ENCODE measurements at places on chromosomes 1 and 21.

DNA sequence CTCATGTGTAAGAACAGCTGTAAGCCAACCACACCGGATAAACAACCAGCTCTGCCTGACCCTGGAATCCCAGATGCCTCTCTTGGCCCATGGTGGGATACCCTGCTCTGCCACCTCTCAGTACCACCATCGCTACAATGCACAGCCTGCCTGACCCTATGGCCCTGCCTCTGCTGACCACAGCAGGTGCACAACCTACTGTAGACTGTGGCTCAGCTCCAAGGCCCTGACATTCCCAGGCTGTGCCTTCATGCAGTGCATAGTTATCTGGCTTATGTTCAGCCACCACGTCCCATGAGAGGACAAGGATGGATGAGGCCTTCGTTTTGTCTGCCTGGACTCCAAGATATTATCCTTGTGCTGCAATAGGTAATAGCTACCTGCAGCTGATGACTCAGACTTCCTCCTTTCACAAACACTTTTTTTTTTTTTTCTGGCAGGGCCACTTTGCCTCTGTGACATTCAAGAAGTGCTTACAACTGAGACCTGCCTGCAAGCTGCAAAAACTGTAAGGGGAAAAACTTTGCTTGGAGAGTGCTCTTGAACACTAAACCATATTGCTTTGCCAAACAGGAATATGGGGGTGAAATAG lies 177.7 kb downstream of the URB2 start:
- DNase-seq, result no peak

- no peak for DNase-seq
Observed at GRCh38 chr1:151504759-151505158, 6.4 kb upstream of the CGN start.

DNA sequence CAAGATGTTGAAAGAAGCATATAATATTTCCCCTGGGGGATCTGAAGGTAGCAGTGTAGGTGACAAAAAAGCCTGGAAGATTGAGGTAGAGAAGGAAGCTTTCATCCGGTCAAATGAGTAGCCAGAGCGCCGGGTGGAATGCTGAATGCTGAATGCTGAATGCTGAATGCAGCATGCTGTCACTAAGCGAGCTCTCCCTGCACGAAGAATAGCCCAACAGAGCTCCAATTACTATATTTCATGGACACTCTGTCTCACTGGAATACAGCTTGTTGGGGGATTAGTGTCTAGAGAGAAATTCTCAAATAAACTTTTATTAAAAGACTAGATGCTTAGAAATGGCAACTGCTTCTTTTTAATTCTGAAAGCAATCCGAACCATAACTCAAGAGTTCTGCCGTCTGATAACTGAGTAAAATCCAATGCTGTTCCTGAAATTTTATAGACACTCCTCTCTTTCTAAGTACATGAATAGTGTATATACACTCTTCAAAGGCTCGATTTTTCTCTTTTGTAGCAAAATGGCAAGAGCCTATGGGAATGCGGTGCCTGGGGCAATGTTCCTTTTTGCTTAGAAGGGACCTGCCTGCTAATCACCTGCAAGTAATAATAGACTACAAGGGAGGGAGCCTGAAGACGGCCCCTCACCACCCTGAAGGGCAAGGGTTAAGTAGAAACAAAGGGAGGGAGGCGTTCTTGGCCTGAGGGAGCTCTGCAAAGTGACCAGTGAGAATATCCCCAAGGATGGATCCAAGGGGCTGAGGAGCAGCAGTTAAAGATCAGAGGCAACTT lies 203.7 kb upstream of the ESRRG start:
- no peak for DNase-seq

- DNase-seq, result peak; percentile 63
Observed at GRCh38 chr1:217089361-217090014, 366.3 kb upstream of the ESRRG start.

DNA sequence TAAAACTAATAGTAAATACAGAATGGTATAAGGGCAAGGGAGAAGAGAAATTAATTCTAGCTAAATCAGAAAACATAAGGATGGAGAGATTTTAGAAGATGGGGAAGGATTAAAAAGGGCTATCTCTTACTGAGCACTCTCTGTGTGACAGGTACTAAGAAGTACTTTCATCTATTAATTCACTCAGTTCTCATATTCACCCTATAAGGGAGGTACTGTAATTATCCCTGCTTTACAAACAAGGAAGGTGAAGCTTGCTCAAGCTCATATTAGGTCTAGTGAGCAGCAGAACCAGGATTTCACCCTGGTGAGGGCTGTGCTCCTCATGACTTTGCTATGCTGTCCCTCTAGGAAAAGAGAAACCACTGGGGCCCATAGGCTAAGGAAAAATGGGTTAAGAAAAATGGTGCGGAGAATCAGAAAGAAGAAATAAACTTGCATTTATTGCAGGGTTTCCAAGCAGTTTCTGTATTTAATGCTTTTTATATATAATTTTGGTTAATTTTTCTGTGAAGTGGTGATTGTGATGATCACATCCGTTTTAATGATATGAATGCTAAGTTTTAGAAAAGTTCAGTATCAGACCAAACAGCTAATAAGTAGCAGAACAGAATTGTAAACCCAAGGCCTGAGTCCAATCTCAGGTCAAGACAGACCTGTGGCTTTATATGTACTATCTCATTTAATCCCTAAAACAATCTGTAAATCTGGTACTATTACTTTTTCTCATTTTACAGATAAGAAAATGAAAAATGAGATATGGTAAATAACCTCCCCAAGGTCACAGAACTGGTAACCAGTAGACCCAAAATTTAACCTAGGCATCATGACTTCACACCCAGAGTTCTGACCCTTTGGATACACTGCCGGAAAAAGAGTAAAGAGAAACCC lies 1.7 kb downstream of the PCNX2 start:
- DNase-seq, result no peak

GRCh38 chr1:156910309-156910782 lies 10.1 kb upstream of the LRRC71 start:
- peak; percentile 26 for DNase-seq

- no peak for DNase-seq
Observed at GRCh38 chr1:95561346-95561745, 327.3 kb downstream of the RWDD3 start.

DNA sequence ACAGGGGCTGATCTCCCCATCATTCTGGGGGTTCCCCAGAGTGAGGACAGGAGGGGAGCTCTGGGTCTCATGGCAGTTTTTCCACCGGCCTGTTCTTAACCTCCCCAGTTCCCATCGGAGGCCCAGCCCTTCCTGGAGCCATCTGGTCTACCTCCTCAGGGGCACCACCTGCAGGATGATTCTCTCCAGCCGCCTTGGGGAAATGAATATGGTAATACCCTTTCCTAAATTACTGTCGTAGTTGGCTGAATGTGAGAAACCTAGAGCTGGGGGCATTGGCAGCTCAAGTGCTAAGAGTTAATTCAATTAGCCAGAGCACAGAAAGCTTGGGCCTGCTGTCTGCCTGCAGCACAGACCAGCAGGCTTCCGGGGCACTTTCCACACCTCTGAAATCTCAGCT lies 64.9 kb downstream of the TAS1R2 start:
- DNase-seq, result no peak

- peak; percentile 82 for DNase-seq
Observed at GRCh38 chr1:3577300-3577699, 34.0 kb downstream of the MEGF6 start.

- no peak for DNase-seq
Observed at GRCh38 chr1:234776256-234776875, 166.4 kb upstream of the IRF2BP2 start.

DNA sequence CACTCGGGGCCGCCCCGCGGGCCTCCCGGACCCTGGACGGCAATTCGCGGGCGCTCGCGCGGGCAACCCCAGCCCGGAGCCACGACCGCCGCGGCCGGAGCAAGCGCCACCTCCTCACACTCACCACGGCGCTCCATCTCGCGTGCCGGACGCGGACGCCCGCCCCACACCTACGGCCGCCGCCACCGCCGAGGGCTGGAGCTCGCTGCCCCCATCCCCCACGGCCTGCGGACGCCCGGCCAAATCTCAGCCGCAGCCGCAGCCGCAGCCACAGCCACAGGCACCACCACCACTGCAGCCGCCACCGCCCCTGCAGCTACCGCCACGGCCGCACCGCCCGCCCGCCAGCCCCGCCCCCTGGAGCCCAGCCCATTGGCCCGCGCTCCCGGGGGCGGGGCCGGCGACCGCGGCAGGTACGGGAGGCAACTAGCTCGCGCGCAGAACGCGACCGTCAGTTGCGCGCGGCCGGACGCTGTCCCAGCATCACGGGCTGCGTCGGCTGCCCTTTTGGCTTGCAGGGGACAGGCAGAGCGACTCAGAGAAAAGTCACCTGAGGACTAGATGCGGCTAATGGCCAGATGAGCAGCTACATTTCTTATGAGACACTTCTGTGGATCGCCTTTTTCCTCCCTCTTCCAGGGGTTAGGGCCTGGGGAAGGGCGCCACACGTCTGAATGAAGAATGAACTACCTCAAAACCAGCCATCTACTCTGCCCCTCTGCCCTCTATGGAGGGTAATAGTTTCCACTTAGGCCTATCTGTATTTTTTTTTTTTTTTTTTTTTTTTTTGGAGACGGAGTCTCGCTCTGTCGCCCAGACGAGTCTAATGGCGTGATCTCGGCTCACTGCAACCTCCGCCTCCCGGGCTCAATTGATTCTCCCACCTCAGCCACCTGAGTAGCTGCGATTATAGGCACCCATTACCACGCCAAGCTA lies at the start of gene ARHGAP29:
TSS of gene ARHGAP29 (minus strand) at position 294 of the 936 bp plus-strand sequence. CDS start 5,973 bp downstream, outside the sequence.
- DNase-seq, result peak; percentile 75

DNA sequence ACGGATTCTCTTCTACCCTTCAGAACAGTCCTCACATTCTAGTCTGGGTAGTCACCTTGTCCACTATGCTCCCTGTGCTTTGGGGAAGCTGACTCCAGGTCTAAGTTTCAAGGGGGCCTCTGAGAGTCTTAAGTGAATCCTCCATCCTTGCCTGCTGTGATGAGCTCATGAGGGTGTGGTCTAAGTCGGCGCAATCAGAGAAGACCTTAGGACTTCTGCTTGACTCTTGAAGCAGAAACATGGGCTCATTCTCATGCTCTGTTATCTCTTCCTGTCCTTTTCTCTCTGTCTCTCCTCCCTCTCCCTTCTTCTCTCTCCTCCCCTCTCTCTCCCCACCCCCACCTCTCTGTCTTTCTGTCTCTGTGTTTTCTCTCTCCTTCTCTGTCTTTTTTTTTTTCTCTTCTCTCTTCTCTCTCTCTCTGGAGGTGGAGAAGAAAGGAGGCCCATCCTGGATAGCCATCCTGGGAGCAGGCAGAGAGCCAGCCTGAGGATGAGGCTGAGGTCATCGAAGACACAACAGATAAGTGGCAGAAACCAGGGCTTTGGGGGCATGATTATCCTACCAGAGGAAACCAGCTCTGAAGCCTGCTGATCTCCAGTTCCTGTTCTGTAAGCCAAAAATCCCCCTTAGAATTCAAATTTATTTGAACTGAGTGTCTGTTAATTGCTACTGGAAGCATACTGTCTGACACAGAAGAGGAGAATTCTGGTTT lies 245.6 kb downstream of the SIPA1L2 start:
- DNase-seq, result no peak

GRCh38 chr1:220045356-220046051 lies 801 bp downstream of the EPRS1 start:
- DNase-seq, result no peak

- no peak for DNase-seq
Observed at GRCh38 chr1:43495204-43495603, 35.5 kb upstream of the PTPRF start.

DNA sequence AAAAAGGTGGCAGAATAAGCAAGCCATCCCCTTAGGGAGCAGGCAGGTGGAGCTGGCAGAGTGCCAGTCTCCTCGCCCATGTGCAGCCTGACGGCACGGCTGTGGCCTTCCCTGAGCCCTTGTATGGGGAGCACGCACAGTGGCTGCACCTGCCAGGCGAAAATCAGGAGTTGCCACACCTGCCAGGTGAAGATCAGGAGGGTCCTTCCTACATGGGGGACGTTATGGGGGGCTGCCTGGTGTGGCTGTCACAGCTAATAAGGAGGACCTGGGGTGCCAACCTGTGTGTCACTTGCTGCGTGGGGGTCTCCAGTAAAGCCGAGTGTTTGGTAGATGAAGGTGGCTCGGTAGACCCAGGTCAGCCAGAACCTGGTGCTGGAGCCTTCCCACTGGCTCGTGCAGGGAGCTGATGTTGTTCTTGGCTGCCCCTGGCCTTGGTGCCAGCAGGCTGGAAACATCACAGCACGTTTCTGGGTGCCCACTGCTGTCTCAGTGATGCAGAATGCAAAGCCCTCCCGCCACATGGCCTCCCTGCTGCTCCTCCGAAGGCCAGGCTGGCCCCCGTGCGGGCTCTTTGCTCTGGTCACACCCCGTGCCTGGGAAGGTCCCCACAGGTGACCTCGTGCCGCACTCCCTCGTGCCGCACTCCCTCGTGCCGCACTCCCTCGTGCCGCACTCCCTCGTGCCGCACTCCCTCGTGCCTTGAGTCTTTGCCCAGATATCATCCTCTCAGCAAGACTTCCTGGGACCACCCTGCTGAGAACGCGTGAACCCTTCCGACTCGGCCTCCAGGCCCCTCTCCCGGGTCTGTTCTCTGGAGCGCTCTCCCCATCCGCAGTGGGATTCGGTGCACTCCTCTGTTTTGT lies 55.4 kb downstream of the SLC37A1 start:
- no peak for DNase-seq

GRCh38 chr1:26797627-26798026 lies 9.9 kb downstream of the PIGV start:
- DNase-seq, result peak; percentile 45

- DNase-seq, result no peak
Observed at GRCh38 chr1:218584418-218585155, 239.5 kb downstream of the TGFB2 start.

DNA sequence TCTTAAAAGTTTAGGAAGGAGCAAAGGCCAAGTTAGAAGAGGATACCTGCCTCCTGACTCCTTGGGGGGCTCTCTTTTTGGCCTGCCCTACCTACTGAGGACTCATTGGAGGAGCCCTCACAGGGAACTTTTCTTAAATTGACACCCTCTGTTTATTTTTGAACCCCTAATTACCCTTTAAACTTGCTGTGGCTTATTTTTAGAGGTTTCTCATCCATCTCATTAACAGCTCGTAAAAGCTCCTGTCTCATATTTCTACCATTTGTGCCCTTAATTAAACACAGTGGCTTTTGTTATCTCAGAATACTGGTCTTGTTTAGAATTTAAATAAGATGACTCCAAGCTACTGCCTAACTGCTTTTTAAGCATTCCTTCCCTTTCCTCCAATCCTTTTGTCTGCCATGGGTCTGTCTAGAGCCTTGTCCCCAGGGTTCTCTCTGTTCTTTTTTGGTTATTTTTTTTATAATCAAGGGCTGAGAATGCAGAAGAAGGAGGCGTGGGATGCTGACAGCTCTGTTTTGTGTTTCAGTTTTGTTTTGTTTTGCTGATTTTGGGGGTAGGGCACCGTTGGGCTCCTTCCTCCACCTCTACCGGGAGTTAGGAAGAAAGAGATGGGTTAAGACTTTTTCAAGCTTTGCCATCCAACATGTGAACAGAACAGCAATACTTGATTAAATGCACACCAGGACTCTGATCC lies 78.0 kb downstream of the SYT6 start:
- no peak for DNase-seq

GRCh38 chr1:64043288-64043687 lies 160.1 kb upstream of the UBE2U start:
- peak; percentile 46 for DNase-seq

- DNase-seq, result no peak
Observed at GRCh38 chr1:222706815-222707214, 5.5 kb downstream of the AIDA start.

- DNase-seq, result no peak
Observed at GRCh38 chr1:219837994-219838294, 90.4 kb downstream of the SLC30A10 start.

- DNase-seq, result peak; percentile 50
Observed at GRCh38 chr1:33424205-33424604, 6.7 kb downstream of the PHC2 start.

- no peak for DNase-seq
Observed at GRCh38 chr1:6831366-6831765, 46.1 kb downstream of the CAMTA1 start.

- DNase-seq, result peak; percentile 90
Observed at GRCh38 chr1:159960721-159961381, 6.8 kb upstream of the SLAMF9 start.
